ENCODE measurements at places on chromosomes 2 and 18.

- DNase-seq = no peak
These were observed 103.8 kb upstream of the COPS8 start for GRCh38 chr2:236981701-236982485.

DNA sequence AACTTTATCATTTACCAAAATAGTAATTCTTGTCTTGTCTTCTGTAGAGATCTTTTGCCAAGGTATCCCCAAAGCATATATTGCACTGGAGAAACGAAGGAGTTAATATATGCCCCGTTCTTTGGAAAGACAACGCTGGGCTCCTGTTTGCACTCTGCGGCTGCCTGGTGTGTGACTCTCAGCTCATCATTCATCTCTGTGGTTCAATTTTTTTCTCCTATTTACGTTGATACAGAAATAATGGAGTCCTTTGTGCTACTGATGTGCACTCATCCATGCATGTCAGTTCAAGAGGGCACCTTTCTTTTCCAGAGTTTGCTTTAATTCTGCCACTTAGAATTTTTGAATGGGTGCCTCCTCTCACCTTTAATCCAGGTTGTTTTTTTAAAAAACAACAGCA, 655.5 kb downstream of the DCDC2C start:
- no peak for DNase-seq

GRCh38 chr18:13530879-13531387, 195.4 kb downstream of the FAM210A start:
- DNase-seq = no peak

- DNase-seq = no peak
These were observed 661 bp upstream of the MGAT5 start for GRCh38 chr2:134253117-134253704.

DNA sequence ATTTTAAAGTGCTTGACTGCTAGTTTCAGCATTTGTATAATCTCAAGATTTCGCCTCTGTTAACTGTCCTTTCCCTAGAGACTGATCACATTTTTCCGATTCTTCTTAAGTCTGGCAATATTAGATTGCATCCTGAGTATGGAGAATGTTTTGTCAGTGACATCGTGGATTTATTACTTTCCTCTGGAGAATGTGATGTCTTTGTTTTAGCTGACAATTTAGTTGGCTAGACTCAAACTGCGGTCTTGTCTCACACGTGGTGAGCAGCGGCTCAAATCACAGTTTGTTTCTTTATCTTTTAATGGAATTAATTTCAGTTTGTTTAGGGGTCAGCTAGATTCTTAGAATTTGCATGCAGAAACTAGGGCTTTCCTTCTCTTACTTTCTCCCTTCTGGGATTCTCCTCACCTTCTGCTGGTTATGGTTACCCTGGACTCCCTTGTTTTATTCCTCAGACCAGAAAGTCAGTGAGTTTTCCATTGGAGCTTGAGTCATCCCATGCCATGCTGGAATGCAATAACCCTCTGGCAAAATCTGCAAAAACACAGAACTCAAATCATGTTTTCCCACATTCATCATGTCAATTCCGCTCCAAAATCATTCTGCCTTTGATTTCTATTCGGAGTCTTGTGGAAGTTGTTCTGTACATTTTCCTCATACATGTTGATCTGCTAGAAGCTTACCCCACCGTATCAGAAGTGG, 327.2 kb upstream of the TRIB2 start:
- no peak for DNase-seq

- DNase-seq = peak; percentile 16
These were observed 182.4 kb upstream of the ARL4C start for GRCh38 chr2:234679301-234679740.

DNA sequence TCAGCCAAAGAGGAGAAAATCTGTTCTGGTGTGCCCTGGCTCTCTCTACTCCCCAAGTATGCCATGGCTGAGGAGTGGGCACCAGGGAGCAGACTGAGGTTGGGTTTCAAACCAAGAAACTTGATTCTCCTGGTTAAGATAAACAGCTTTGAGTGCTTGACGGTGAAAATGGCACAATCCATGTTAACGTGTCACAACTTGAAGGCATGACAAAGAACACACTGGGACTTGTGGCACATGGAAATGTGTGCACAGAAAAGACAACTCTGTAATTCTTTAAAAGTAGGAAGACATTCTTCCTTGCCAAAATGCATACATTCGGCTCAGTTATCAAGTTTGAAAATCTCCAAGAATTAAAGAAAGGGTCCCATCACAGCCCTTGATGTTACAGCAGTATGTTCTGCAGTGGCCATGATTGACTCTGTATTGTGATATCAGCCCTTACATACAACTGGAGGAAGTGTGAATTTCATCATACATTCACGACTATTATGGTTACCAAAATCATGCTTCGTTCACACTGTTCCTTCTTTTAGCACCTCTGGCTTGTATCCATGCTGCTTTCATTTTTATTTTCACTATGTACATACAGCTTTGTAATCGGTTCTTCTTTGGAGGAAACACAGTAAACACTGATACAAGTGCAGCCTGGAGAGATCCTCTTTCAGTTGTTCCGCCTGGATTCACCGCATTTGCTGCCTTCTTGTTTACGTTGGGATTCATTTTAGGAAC, 15.6 kb upstream of the ACTG2 start:
- DNase-seq = no peak

DNA sequence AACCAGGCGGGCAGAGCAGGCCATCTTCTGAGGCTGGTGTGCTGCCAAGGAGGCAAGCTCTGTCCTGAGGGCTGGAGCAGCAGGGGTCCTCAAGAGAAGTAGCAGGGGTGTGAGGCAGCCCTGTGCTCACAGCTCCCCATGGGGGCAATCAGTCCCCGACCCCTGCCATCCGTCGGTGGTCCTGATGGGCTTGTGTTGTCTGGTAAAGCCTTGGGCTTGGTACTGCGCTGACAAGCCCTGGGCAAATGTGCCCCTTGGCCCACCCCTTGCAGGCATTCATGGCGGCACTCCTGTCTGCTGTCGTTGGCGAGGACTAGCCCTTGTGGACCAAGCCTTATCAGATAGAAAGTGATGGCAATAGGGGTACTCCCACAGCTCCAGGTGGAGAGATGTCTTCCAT, 22.6 kb upstream of the SCLY start:
- DNase-seq = no peak

- DNase-seq = no peak
These were observed 67.1 kb downstream of the ITGB1BP1 start for GRCh38 chr2:9356261-9356660.

GRCh38 chr2:187003038-187003554, 154.1 kb upstream of the ZSWIM2 start:
- no peak for DNase-seq

- no peak for DNase-seq
These were observed 197.7 kb downstream of the UBE2E3 start for GRCh38 chr2:181178130-181178529.

- no peak for DNase-seq
These were observed 9.6 kb downstream of the IFIH1 start for GRCh38 chr2:162308747-162309503.

DNA sequence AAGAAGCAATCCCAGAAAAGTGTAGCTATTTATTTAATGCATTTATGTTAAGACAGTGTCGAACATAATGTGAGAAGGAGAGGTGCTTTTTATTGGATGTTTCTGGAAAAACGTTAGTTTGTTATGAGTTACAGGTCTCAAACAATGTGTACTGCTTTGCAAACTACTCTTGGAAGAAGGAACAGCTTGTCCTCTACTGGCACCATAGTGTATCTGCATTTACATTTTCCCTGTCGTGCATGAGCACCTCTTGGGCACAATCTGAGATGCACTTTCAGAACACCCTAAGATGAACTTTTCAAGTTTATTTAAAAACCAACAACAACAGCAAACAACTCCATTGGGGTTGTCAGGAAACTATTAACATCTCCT, 22.8 kb downstream of the CCNYL1 start:
- DNase-seq = no peak

GRCh38 chr2:207534417-207534816, 4.7 kb downstream of the CREB1 start:
- DNase-seq = no peak

DNA sequence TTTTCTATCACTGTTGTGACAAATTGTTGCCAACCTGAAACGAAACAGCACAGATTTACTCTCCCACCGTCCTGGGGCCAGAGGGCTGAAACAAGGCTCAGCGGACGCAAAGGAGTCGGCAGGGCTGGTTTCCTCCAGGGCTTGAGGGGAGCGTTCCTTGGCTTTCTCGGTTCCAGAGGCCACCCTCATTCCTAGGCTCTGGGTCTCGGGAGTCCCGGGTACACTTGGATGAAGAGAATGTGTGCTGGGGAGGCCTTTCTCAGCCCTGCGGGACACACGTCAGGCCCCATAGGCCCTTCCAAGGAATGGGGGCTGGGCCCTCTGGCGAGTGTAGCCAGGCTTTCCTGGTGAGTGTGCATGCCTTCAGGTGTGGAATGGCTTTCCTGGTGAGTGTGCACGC, 287.3 kb upstream of the HS6ST1 start:
- peak; percentile 48 for DNase-seq

GRCh38 chr2:240325016-240326007, 110.2 kb upstream of the GPC1 start:
- DNase-seq = peak; percentile 71

DNA sequence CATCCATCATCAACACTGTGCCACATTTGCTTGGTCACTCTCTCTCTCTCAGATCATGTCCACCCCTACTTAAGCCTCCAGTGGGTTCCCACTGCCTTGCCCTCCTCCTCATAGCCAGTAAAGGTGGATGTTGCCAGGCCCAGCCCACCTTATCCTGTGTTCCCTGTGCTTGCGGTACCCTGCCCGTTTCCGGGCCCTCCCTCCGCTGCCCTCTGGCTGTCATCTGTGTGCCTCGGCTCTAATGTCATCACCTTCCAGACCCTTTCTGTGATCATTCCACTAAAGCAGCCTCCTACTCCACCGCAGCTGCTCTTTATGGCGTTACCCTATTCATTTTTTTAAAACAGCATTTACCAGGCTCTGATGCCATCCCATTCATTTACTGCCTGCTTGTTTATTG, 305.7 kb upstream of the SKOR2 start:
- DNase-seq = peak; percentile 44

- DNase-seq = no peak
These were observed 152.6 kb downstream of the LDLRAD4 start for GRCh38 chr18:13370995-13371625.

DNA sequence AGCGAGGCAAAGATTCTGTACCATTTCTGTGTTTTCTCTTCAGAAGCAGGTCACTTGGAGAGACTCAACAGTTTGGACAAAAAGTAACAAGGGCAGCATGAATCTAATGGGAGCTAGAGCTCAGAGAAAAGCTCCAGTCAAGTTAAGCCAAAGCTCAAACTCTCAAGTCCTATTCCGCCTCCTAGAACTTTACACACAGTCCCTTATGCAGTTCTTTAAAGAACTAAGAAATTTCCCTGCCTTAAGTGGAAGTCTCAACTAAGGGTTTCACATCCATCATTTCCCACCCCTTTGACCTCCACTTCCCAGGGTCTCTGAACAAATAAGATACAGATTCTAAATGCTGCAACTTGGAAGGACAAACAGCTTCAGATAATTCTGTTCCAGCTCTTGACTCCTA, 121.3 kb upstream of the RNU4ATAC start:
- no peak for DNase-seq

GRCh38 chr2:90076311-90076710, 1384.8 kb downstream of the RPIA start:
- no peak for DNase-seq

GRCh38 chr18:53458944-53459580, 765.4 kb downstream of the MBD2 start:
- no peak for DNase-seq

DNA sequence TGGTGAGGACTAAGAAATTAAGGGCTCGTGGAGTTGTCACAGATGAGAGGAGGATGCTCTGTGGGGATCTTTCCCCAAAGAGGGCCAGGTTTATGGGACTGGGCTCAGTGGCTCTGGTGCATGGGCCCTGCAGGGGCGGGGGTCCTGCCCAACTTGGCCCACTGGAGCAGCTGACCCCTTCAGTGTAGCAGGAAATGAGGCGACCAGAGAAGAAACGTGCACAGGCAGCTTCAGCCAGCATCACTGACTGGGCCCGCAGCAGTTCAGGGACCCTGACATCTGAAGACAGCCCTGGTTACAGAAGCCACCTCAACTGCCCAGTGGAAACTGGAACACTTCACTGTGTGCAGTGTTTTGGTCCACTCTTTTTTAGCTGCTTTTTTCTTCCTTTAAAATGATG, 72.8 kb downstream of the EMILIN2 start:
- no peak for DNase-seq

DNA sequence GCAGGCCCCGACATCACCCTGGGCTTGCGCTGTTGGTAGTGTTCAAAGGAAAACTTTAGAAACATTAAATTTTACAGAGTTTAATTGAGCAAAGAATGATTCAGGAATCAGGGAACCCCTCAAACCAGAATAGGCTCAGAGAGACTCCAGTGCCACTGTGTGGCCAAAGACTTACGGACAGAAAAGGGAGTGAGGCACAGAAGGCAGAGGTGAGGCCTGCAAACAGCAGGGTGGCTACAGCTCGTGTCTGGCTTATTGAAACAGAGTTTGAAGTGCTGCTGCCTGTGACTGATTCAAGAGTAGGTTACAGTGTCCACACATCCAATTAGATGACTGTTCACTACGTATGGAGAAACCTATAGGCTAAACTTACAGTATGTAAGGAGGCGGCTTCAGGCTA, 2.4 kb upstream of the CTDP1 start:
- no peak for DNase-seq

- DNase-seq = no peak
These were observed 176.1 kb downstream of the SH3BP4 start for GRCh38 chr2:235127931-235128330.

DNA sequence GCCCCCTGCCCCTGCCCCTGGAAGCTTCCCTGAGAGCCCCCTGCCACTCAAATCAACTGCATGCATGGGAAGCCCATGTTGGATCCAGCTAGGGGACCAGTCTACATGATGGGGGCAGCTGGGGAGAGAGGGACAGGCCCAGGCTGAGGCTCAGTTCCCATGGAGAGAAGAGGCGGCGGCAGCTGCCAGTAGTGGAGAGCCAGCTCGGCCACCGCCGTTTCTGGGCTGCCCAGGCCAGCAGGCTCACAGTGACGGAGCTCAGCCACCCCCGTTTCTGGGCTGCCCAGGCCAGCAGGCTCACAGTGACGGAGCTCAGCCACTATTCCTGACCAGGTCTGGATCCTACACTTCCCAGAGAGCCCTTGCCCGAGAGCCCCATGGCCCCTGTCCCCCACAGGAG, 3.6 kb downstream of the MAB21L4 start:
- DNase-seq = no peak

GRCh38 chr18:67597759-67598158, 81.2 kb upstream of the DSEL start:
- DNase-seq = no peak
